Astrocyte of the hippocampus (primary cell): ENCODE measurements at places on chromosomes 1 and 21.

DNA sequence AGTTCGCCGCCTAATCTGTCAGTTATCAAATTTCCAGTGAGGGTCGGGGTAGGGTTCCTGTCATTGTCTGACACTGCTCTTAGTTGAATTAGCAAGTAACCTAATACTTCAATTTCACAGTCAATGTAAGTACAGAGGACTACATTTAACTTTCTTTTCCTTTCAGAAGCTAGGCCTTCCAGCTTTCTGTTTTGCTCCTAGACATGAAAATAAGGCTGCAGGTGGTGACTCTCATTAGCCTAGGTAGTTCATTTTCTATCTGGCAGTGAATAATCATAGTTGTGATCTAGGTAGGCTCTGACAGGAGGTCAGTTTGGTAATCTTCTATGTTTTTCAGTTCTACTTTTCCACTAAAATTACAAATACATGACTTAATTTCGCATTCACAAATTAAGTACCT, 783.1 kb downstream of the MRPL39 start:
- no peak for DNase-seq

GRCh38 chr21:34973685-34974084, 75.4 kb downstream of the RUNX1 start:
- DNase-seq = no peak

DNA sequence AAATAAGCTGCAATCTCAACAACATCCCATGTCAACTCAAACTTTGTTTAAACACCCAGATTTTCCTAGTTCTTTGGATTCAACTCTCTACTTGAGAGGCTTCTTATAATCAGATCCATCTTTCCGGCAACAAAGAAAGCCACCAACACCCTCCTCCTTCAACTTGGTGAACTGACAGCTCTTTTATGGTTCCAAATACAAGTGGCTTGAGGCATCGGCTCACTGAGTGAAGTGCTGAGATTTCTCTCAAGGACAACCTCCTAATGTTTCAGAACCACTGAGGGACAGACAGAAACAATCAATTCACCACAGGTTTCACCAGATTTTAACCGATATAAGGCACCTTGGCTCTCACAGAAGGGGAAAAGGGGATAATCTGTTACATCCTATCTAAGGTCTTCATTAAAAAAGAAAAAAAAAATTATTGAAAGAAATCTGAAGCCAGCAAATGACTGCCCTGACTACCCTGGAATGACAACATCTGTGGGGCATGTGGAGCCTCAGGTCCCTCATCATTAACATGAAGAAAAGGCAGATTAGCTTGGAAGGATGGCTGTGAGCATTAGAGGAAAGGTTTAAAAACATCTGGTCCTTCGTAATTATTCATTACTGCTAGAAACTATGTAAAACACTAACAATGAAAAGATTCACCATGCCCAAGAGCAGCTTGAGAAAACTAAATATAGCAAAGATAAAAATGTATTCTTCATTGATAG, 50.9 kb downstream of the PTPN14 start:
- DNase-seq = no peak

DNA sequence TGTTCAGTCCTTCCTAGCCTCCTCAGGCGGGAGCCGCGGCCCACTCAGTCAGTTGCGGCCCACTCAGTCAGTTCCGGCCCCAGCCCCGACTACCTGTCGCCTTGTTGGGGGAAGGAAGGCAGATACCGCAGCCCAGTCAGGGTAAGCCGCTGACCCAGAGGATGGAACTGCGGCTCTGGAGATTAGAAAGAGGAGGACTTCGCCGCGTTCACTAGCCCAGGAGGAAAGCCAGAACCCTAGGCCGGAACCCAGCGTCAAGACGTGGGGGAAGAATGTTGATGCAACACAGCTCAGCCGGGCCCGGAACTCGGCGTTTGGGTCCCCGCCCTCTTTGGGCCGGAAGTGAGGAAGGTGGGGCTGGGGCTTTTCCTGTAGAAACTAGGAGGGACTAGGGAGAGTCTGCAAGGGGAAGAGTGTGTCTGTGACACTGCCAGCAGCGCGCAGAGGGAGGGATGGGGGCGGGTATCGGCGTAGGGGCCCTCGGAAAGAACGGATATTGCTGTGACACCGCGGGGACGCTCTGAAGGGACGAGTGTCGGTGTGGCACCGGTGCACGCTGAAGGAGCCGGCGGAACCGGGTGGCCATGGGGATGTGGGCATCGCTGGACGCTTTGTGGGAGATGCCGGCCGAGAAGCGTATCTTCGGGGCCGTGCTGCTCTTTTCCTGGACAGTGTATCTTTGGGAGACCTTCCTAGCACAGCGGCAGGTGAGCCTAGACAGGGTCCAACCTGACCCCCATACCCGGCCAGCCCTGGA, at the start of gene ZMPSTE24:
TSS of gene ZMPSTE24 (plus strand) at position 549 of the 757 bp plus-strand sequence. CDS start at position 585, 36 bp downstream.
- DNase-seq = peak; percentile 98

DNA sequence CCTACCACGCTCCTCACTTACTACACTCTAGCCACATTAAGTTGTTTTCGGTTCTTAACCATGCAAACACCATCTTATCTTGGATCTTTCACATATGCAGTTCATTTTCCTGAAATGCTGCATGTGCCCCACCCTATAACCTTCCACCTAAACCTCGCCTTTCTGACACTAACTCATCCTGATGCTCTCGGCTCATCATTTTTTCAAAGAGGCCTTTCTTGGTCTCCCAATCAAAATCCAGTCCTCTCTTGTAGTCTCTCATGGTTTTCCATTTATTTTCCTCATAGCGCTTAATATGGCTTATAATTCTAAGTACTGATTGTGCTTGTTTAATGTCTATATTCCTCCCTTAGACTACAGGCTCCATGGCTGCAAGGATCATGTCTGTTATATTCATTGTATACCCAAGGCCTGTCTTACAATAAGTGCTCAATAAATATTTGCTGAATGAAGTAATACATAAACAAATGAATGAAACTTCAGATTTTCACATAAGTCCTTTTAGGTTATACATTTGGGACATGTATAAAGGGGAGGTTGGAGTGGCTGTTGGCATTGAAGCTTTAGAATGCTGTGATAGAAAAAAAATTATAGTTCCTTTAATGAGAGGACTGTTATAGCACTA, 79.2 kb upstream of the CDC42BPA start:
- DNase-seq = no peak

GRCh38 chr1:228277491-228278431, 69.9 kb downstream of the OBSCN start:
- DNase-seq = no peak

DNA sequence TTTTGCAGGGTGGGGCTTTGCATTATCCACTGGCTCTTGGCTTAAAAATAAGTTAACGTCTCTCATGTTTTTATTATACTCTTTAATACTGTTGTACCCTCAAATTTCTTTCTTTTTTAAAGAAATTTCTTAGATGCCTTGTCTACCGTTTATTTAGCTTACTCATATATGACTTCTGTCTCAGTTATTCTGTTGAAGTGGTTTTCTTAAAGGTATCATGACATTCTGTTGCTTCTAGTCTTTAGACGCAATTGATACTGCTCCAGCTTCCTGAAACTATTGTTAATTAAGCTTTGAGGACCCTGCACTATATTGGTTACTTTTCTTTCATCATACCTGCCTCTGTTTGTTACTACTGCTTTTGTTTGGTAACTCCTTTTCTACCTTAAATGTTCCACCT, 11.7 kb downstream of the PKN2 start:
- DNase-seq = peak; percentile 21

- DNase-seq = peak; percentile 58
These were observed 652.9 kb upstream of the USP24 start for GRCh38 chr1:55868026-55868425.

DNA sequence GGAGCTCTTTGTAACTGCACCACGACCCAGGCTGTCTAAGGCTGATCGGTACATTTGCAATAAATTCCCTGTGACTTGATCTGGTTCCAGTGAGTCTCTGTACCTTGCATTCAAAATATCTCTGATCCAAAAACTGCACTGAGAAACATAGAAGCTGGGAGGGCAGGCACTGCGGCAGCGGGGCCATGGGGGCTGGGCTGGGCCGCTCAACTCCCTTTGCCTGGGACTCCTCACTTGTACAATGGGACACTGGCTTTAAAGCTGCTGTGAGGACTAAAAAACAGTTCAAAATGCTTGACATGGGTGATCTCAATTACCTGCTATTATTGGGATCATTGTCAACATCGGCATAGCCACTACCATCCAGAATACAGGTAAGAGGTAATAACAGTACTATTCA, 644.0 kb downstream of the AJAP1 start:
- DNase-seq = no peak

GRCh38 chr1:76862447-76862846, 4.8 kb upstream of the ST6GALNAC5 start:
- peak; percentile 52 for DNase-seq

DNA sequence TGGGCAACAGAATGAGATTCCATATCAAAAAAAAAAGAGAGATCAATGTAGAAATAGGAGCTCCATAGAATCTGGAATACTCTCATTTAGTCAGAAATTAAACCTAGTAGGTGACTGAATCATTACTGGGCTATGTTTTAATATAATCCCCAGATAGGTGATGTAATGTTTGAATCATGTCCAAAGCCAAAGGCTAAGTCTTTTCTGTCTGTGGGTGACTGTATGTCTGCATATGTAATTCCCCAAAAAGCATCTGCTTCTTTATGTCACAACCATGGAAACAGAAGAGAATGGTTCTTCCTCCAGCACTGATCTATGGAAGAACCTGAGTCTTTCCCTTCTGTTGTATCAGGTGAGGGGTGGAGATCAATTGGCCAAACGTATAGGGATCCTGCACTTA, 5.8 kb downstream of the LAMC2 start:
- DNase-seq = peak; percentile 72

DNA sequence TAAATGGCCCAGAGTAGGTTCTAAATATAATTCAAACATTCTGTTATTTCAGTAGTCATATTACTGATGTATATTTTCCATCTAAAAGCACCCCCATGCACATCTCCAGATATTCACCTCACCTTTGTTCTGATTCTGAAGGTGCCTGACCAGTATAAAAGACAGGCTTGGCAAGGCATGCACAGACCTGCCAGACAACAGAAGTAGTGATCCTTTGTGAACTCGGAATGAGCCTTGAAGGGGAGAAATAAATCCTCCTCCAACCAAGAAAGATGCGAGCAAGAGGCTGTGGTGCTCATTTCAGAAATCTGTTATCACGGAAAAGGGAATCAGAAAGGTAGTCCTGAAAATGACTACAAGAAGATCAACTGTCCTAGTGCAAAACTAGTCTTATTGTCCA, 287.3 kb downstream of the VAV3 start:
- DNase-seq = no peak

GRCh38 chr1:107930292-107930691, 34.7 kb downstream of the VAV3 start:
- DNase-seq = no peak

GRCh38 chr1:101588677-101589076, 351.9 kb downstream of the S1PR1 start:
- no peak for DNase-seq

GRCh38 chr1:2356401-2356800, 35.0 kb downstream of the MORN1 start:
- DNase-seq = no peak

- DNase-seq = no peak
These were observed 1.1 kb downstream of the ARHGAP30 start for GRCh38 chr1:161068306-161069234.

GRCh38 chr1:201245082-201245481, 38.2 kb upstream of the PKP1 start:
- no peak for DNase-seq

- peak; percentile 86 for DNase-seq
These were observed 7.7 kb downstream of the PADI1 start for GRCh38 chr1:17212487-17213121.

DNA sequence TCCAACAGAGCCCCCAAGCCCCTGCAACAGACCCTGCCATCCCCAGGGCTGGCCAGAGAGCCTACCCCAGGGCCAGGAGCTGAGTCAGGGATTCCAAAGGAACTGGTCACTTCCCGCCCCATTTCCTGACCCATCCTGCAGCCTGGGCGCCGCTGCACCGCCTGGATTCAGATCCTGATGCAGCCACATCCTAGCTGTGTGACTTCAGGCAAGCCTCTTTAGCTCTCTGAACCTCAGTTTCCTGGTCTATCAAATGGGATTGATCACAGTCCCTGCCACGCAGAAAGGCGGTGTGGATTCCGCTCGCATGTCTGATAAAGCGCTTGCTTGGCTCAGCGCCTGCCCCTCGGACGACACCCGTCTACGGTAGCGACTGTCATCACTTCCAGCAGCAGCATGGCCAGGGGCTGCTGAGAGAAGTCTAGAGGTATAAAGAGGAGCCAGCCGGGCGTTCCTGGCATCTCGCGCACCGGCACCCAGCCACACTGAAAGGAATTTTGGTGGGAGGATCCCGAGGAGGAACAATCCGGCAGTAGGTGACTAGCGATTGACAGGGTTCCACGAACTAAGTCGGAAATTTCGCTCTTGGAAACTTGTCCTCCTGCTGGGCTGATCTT, 10.1 kb downstream of the EPHA2 start:
- peak; percentile 89 for DNase-seq

DNA sequence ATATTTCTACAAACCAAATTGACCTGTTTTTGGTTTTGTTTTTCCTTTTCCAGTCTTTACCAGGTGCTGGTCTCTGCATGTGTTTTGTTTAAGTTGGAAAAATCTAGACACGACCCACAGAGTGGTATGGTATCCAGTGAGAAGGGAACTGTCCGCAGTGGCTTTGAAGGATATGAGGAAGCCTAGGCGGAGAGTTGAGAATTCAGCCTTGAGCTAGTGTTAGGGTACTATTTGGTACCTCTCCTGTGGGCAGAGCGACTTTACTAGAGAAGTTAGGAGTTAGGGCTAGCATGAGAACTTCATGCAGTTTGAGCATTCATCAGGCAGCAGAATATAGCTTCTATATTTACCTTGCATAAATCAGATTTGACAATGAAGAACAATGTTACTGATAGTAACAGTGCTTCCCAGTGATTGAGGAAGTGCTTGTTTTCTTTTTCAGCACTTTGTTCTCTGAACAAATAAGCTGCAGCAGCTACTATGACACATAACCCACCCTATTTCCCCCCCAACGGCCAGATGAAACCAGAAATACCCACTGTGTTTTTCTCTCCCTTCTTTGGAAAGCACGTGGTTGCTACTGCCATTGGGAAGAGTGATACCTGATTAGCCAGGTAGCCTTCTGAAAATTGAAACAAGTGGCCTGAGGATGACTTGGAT, 19.0 kb downstream of the MRPS6 start:
- DNase-seq = peak; percentile 26

GRCh38 chr1:105027838-105028471, 1278.3 kb downstream of the AMY1C start:
- no peak for DNase-seq

DNA sequence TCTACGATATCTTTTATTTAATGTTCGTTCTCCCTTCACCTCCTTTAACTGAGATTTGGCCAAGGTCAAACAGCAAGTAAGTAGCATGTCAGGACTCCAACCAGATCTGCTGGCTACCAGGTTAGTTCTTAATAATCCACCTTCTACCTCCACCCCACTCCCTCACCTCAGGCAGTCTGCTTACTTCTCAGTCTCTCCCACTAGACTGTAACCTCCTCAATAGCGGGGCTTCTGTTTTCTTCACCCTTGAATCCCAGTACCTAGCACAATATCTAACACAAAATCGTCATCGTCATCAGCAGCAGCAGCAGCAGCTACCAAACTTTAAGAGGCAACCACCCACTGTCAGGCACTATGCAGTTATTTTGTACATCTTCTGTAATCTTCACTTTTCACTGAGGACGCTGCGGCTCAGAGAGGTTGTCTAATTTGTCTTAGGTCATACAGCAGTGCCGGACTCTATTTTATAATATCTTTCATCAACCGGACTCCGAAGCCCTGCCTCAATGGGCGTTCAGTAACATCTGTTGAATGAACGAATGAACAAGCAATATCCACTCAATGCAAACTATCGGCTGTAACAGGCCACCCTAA, 859 bp upstream of the MAGI3 start:
- peak; percentile 28 for DNase-seq
